ENCODE measurements at places on chromosomes 2 and 18.

DNA sequence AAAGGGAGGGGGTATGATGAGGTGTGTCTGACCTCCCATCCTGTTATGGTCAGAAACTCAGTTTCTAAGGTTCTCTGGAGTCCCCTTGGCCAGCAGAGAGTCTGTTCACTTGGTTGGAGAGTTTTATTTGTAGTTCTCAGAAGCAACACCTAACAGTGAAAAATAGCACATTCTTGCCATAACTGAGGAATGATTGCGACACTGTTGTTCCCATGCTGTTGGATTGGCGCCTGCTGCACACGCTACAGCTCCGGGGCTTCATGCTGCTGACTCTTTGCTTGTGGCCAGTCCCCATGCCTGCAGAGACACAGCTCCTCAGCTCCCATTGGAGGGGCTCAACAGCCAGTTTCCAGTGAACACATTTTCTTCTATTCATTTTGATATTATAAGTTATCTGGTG, 42.1 kb downstream of the TPGS2 start:
- peak; percentile 87 for DNase-seq

- DNase-seq = no peak
Observed at GRCh38 chr2:96601382-96602292, 36.5 kb downstream of the KANSL3 start.

DNA sequence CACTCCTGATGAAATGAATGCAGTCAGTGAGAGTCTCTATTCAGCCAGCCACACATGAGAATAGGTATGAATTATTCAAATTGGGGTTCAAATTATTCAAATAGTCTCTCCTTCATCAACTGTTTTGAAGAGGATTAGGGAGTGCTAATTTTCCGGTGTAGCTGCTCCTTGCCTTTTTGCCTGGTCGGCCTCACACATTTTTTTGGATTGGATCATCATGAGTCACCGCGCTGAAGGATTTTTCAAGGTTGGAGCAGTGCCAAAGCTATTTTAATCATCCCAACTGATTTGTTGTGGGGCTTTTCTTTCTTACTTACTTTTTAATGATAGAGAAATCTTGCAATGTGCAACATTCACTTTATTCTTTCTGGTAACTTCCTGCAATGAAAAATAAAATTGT, 2.4 kb upstream of the DTNA start:
- DNase-seq = peak; percentile 95

GRCh38 chr2:169365029-169365480, 2.7 kb upstream of the LRP2 start:
- no peak for DNase-seq

- DNase-seq = no peak
Observed at GRCh38 chr18:7750966-7751365, 183.8 kb downstream of the PTPRM start.

- DNase-seq = peak; percentile 16
Observed at GRCh38 chr2:168529900-168530561, 74.0 kb downstream of the CERS6 start.

- DNase-seq = peak; percentile 1
Observed at GRCh38 chr2:139217641-139218040, 437.5 kb upstream of the NXPH2 start.

DNA sequence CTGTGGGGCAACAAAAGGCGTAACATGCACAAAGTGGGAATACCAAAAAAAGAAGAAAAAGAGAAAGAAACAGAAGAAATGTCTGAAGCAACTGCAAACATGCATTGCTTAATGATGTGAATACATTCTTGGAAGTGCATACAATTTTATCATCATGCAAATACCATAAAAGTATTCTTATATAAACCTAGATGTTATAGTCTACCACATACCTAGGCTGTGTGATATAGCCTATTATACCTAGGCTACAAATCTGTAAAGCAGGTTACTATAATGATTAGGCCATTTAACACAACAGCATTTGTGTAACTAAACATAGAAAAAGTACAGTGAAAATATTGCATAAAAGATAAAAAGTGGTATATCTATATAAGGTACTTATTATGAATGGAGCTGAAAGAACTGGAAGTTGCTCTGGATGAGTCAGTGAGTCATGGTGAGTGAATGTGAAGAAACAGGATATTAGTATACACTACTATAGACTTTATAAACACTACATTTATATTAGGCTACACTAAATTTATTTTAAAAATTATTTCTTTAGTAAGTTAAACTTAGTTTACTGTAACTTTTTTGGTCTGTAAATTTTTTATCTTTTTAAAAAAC, 319.4 kb upstream of the KCNH7 start:
- DNase-seq = peak; percentile 72

DNA sequence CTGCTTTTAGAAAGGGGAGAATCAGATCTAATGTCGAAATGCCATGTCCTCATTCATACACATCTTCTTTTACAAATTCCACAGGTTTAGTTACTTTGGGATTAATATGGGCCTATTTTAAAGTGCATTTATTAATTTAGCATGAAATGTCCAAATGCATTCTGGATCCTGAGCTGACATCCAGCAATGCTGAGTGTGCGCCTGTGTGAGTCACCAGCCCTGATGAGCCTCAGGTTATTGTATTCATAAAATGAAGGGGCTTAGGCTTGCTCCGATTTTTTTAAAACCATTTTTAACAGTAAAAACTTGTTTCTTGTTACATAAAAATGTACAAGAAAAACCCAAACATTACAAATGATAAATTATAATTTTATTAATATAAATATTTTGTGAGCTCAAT, 94.1 kb downstream of the SH3YL1 start:
- DNase-seq = no peak

GRCh38 chr2:106869512-106870275, 16.3 kb downstream of the ST6GAL2 start:
- DNase-seq = no peak

DNA sequence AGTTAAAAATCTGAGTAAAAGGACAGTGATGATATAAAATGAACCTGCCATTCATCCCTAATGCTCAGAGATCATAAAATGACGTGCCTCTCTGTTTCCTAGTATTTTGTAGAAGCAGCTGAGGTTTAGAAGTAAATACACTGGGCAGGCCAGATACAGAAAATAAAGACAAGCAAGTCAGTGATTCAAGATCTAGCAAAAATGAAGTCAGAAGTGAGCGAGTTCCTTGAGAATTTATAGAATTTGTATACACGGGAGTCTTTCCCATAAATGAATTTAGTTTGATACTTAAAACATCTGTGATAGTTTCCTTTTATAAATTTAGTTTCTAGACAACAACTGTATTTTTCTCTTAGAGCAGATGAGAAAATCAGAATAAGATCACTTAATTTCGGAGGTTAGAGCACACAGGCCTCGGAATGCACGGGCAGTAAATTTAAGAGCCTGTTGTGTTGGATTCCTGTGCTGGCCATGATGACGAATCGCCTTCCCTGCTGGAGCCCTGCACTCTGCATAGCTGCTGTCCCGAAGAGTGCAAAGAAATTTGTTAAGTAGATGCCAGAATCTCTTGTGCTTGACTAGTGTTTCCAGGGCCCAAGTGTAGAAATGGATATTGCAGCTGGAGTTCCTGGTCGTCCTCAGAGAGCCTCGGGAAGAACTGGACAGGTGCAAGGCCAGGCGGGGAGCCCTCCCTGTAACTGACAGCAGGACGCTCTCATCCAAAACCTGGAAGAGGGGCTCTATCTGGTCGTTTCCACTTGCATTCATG, 83.7 kb upstream of the RBM44 start:
- DNase-seq = peak; percentile 32

DNA sequence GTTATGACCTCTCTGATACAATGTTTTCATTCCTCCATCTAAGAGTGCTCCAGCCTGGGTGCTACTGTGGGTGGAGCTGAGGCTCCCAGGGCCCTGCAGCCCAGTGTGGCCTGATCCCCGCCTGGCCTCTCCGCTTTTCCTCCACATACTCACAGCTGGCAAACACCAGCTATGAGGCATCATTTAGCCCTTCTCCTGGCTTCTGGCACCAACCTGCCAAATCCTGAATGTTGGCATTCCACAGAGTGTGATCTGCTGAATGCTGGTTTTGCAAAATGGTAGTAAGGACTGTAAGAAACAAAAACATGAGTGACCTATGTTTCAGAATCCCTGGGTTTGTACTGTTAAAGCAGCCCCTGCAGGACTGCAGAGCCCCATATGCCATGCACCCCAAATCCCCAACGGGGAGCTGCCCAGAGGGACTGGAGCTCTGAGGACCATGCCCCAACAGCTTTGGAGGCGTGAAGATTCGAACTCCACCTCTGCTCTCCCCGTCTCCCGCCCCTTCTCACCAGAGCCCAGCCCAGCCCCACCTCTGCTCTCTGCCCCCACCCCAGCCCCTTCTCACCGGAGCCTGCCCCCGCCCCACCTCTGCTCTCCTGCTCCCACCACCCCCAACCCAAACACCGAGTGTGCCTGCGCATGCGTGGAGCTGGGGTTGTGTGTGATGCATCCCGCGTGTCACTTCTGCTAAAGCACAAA, 4.2 kb downstream of the SLC66A2 start:
- peak; percentile 80 for DNase-seq

DNA sequence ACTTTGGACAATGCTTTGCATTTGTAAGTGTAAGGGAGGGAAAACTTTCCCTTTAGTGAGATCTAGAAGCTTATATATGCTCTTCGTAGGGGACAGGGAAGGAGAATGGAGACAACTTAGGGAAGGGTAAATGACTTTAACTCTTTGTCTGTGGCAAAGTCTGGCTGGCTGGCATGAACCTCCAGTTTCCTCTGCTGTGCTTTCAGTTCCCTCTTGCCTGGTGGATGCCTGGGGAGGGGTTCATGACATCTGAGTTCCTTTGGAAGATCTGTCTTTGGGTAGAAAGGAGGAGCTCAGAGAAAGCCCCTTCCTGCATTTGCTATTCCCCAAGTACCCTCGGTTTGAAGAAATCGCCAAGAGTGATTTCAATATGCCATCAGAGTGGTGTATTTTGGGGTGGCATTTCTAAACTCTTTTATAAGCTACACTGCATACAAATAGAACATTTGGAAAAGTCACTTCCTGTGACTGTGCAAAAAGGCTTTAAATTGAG, 143.6 kb downstream of the VAPA start:
- DNase-seq = no peak

DNA sequence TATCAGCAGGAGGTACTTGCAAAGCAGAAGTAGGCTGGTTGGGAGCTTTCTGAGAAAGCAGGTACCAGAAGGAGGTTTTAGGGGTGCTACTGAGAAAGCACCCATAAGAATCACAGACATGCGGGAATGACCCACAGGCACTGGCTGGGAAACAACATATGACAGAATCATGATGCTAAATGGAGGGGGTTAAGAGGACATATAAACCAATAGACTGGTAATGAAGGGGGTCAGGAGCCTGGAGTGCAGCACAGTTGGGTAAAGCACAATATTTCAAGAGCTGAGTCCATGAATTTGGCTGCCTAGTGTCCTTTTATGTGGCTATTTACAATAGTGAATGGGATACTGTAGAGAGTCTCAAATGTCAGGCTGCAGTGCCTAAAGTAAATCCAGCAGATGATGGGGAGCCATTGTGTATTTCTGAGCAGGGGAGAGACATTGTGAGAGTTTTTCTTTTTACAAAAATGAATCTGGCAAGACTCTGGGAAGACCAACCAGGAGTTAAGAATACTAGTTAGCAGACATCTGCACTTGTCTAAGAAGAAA, 27.6 kb upstream of the GMCL1 start:
- DNase-seq = no peak

DNA sequence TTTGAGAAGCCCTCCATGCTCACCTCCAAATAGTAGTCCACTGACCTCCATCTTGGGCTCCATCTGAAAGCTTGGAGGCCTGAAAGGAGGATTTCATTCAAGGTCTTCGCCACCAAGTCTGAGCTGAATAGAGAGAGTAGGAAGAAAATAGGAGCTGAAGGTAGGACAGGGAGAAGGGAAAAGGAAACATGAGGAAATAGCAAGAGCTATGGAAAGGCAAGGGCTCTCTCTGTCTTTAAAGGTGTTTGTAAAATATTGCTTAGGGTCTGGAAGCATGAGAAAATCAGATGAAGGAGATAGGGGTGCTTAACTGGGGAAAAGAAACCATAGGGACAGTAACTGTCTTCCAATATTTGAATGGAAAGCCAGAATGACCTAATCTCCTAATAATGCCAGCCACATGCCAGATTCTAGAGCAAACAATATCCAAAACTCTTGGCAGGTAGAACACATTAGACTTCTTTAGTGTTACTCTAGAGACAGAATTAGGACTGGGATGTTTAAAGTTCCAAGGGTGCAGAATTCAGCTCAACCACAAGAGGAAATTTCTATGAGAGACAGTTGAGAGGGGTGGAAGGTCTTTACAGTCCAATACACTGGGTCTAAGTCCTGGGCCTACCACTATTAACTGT, 67.4 kb downstream of the NAB1 start:
- no peak for DNase-seq
